ENCODE measurements at places on chromosomes 3 and 15.

DNA sequence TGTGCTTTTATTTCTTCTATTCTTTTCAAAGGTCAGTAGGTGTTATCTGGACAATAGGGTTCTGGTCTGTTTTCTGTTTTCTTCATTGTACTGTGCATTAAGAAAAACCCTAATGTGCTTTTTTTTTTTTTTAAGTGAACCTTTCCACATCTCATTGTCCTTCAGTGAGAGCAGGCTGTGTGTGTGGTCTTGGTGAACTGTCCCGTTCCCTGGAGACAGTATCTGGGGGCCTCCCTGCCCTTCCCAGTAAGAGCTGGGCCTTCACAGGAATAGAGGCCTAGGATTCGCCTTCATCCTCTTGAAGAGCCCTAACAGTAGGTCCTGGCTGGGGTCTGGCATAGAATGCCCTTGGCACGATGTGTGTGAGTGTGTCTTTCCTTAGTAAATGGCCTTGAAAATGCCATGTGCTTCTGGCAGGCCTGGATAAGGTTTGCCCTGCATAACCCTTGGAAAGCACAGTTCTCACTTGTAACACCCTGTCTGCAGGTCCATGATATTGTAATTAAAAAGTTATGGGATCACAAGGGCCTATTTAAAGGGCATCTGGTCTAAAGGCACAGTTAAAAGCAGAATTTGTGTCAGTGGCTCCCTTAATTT lies 81.2 kb downstream of the IGF1R start:
- DNase-seq, result no peak

- DNase-seq, result no peak
Measured at GRCh38 chr3:99842826-99843589, 25.3 kb downstream of the CMSS1 start.

GRCh38 chr3:170889630-170890029 lies 18.8 kb downstream of the EIF5A2 start:
- DNase-seq, result no peak

GRCh38 chr3:102514241-102514640 lies 79.4 kb downstream of the ZPLD1 start:
- no peak for DNase-seq

- DNase-seq, result no peak
Measured at GRCh38 chr3:46659285-46659684, 34.2 kb downstream of the ALS2CL start.

GRCh38 chr3:37531066-37531720 lies 330.5 kb upstream of the CTDSPL start:
- DNase-seq, result no peak

DNA sequence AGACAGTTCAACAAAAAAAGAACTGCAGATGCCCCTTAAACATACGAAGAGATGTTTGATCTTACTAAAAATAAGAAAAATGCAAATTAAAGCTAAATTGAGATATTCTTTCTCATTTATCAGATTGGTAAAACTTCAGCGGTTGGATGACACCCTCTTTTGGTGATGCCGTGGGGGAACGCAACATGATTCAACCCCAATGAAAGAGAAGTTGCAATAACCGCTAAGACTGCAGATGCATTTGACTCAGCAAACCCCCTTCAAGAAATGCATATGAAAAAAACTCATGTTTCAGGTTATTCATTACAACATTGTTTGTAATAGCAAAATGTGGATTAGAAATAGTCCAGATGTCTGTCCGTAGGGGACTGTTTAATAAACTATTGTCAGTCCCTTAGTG lies 3.6 kb downstream of the KLHL6 start:
- no peak for DNase-seq

GRCh38 chr15:88465633-88466224 lies 1.5 kb downstream of the MRPL46 start:
- DNase-seq, result no peak

DNA sequence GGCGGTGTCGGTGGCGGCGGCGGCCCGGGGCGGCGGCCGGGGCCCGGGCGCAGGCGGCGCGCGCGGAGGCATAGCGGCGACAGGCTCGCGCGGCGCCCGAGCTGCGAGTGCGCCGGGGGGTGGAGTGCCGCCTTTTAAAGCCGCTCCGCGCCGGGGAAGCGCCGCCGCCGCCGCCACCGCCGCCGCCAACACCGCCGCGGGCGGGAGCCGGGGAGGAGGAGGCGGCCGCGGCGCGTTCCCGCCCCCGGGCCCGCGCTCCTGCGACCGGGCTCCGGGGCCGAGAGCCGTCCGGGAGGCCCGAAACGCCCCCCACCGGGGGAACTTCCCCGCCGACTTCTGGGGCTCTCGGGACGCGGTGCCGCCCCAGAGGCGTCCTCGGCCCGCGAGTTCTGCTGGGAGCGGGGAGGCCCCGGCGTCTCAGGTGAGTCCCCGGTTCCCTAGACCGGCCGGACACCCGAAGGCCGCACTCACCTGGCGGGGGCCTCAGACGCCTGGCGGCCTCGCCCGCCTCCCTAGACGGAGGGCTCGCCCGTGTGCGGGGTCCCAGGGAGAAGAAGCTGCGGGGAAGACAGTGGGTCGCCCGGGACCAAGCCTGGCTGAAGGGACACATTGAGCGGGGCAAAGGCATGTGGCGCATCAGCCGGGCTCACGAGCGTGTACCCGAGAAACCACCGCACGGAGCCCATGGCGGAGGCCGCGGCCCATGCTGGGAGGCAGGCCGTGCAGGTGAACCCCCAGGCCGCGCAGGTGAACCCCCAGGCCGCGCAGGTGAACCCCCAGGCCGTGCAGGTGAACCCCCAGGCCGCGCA lies at the start of gene PCSK6:
Gene PCSK6 (minus strand): TSS at position 109 of the 809 bp plus-strand sequence. CDS start 37 bp downstream, at position 72.
- no peak for DNase-seq

DNA sequence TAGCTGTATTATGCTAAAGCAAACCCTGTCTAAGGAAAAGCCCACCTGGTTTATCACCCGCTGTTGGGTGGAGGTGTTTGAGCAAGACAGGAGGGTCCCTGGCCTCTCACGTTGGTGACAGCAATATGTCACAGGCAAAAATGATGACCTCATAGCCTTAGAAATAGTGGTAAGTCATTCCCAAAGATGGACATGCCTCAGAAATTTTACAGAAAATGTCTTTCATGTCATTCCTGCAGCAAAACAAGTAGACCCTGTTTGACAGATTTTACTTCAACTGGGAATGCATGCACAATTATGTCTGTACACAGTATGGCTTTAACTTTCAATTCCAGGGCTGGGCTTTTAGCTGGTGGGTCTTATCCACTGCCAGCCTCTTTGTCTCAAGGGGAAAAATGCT lies 362.3 kb upstream of the C2CD4B start:
- DNase-seq, result no peak

DNA sequence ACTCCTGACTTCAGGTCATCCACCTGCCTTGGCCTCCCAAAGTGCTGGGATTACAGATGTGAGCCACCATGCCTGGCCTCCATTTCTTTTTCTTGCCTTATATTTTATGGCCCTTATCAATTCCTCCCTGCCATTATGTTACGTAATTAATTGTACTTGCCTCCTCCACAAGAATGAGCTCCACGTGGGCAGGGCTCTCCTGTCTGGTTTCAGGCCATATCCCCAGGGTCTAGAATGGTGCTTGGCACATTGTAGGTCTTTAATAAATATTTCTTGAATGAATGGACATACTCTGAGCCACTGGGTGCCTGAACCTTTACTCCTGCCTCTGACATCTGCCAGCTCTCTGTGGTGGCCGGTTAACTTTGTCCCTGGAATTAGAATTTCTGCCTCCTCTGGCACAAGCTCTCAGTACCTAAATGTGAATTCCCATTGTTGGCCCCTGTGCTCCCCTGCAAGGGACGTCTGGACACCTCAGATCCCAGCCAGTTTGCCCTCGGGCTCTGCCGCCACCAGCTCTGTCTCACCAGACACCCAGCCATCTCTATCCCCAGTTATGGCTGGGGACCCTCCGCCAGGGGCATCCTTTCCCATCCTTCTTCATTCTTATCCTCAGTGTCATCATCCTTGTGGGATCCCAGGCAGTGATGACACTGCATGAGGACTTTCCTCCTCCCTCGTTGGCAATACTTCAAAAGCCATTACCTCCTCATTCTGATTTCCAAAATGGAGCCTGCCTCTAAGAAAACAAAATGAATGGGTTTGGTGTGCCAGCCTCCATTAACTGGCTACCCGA lies 165.6 kb upstream of the SMAD3 start:
- no peak for DNase-seq

DNA sequence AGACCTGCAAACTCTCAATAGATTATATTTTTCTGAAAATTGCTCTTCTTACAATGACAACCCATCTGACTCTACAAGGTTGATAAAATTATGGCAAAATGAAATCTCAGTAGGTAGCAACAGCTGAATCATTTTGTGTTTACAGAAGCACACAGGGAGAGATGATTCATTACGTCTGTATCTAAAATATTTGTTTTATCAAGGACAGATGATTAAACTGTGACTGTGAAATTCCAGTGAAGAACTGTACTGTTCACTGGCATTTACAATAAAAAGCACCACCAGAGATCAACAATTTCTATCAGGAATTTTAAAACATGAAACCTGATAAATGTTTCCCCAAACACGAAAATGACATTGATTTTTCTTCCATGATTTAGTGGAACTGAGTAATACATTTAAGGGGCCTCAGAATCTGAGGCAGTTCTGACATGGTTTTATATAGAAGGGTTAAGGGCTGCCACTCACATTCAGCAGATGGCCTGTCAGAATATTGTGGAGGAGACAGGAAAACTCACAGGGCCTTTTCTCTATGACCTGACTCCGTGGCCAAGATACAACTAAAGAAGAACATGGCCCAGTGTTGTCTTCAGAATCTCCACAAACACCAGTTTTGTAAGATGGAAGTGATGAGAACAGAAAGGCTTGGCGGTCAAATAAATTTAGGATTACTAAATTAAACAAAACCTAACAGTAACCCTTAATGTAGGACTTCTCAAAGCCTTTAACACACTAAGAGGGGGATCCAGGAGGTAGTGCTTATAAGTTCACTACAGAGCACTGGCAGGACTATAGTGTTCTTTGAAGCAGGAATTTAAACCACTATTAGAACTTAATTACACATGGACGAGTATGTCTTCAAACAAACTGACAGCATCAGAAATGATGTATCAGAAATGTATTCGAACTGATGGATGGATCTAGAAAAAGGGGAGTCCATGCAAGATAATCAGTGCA lies 25.9 kb downstream of the RAD18 start:
- DNase-seq, result no peak

GRCh38 chr3:87227104-87227834 lies at the start of gene CHMP2B:
TSS of gene CHMP2B (plus strand) at chr3:87227309. CDS start at chr3:87227523, 214 bp downstream.
- DNase-seq, result peak; percentile 84

DNA sequence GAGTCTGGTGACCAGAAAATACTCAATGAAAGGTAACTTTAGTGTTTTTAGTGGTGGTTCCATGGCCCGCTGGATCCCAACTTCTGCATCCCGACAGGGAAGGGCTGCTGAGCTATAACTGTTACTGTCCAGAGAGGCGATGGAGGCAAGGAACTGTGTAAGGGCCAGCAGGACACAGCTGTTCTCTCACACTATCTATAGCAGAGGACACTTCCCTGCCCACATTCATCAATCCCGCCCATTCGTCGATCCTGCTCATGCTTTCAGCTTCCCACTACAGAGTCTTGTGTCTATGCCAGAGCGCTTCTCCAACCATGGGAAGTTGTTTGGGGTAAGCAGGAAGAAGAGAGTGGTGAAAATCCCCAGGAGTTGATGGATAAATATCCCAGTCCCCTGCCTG lies 8.4 kb downstream of the COLQ start:
- no peak for DNase-seq

DNA sequence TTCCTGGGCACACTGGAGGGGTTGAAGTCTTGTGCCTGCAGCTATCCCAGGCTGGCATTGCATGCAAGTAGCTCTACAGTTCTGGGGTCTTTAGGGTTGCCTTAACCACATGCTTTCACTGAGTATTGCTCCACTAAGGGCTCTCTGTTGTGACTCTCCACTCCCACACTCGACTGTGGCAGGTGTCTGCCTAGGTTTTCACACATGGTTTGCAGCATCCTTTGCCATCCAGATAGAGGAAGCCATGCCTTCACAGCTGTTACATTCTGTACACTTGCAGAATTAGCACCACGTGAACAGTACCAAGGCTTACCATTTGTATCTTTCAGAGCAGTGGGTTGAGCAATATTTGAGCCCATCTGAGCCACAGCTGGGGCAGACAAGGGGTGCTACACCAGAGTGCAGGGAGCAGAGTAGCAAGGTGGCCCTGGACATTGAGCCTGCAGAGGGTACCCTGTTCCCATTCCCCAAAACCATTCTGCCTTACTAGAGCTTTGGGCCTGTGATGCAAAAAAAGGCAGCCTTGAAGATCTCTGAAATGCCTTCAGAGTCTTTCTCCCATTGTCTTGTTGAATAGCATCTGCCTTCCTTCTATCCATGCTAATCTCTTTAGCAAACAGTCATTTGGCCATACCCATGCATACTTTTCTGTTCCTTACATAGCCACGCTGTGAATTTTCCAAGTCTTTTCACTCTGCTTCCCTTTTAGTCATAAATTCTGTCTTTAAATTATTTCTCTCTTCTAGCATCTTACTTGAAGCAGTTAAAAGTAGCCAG lies 95.2 kb upstream of the PLCL2 start:
- DNase-seq, result peak; percentile 8

DNA sequence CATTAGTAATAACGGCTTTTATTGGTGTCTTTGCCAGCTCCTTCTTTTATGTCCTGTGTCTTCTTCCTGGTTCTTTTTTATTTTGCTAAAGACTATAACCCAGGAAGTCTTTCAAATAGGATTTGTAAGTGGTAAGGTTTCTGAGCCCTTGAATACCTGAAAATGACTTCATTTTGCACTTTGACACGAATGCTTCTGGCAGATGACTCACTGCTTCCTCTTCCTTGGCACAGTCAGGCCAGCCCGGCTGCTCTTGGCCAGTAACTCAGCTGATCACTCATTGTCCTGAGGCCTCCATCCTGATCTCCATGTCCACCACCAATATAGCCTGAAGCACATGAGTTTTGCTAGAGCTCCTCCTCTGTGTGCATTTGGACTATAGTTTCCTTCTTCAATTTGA lies 48.7 kb upstream of the NR2E3 start:
- no peak for DNase-seq

- no peak for DNase-seq
Measured at GRCh38 chr3:172938788-172939187, 188.3 kb downstream of the ECT2 start.

DNA sequence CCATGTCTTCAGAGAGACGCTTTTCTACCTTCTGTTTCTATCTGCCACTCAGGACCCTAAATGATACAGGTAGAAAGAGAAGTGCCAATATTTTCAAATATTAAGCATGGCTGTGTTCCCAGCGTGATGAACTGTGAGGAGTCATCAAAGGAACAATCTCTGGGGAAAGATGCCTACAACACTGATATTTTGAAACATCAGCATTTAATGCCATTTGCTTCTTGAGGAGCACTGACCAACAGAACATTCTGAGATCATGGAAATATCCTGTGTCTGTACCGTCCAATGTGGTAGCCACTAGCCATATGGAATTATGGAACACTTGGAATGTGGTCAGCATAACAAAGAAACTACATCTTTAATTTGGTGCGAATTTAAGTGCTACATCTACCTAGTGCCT lies 117.9 kb upstream of the COL6A5 start:
- DNase-seq, result no peak

DNA sequence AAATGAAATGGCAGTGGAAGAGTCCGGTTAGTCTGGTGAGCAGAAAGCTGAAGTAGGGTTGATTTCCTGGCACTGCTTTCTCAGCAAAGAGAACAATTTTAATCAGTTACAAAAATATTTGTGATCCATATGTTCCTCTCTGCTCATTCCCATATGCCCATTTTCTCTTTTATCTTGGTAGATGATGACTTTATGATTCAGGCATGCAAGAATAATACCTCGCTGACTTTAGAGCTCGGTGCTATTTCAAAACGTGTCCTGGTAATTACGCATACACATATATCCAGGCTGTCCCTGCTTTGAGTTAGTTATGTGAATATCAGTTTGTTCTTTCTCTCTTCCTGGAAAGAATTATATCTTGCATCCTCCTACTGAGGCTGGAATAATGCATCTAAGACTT lies 38.5 kb downstream of the ARPP21 start:
- no peak for DNase-seq

GRCh38 chr15:95278532-95279245 lies 1047.3 kb downstream of the MCTP2 start:
- DNase-seq, result no peak
